ENCODE measurements at places on chromosomes 13 and 19. TPM values are rescaled to one million over a fixed set of nuclear protein-coding genes. Genes with fewer than 3 reads are reported as not detected.

The FXYD3 gene
- 17.5 TPM for polyA plus RNA-seq

The KLK3 gene
- polyA plus RNA-seq = not detected

The NKG7 gene
- polyA plus RNA-seq = 5.3 TPM

The FGF21 gene
- polyA plus RNA-seq = not detected

The KCTD4 gene
- polyA plus RNA-seq = not detected

Data from left lung (tissue), 14 donors.